ENCODE measurements at places on chromosomes 4 and X.

DNA sequence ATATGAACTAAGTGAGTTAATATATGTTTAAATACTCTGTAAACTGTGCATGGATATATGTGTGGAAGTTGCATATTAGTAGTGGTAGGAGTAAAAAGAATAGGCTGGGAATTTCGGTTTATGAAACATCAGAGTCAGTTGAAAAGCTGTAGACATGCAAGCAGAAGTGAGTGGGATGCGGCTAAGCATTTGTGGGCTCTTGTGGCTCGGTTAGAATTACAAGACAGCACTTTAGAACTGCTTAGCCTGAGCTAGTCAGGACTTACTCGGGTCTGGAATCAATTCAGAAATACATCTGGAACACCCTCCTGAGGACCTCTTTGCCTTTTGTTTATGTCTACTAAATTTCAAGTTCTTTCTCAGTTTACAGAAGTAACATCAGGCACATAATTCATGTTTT lies 93.6 kb downstream of the AFF2 start:
- no peak for DNase-seq

DNA sequence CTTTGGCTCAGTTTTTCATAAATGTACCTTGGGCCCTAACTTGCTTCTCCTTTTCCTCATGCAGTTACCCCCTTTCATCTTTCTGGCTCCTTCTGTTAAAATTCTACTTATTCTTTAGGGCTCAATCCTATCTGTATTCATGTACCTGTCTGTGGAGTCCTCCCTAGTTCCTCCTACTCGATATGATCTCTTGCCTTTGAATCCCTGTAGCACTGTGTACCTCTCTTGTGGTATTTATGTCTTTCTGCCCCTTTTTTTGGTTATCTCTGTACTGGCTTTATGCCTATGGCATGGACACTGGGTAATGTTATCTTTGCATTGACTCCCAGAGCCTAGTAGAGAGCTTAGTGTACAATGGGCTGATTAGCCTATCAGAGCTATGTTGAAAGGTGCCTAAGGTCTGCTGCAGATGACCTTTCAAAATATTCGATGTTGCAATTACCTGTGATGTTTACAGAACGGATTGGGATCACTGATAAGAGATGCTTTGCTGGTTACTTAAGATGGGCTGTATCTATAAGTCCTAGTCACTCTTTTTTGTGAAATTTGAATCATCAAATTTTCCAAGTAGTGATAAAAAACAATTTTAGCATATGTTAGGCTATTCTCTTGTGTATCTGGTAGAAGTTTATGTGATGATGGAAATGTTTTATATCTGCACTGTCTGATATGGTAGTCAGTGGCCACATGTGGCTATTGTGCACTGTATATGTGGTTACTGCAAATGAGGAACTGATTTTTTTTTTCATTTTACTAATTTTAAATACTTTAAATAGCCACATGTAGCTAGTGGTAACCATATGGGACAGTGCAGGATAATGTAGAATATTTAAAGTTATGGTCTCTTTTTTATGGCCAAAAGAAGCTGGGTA lies 33.5 kb downstream of the TMEM164 start:
- DNase-seq, result no peak

DNA sequence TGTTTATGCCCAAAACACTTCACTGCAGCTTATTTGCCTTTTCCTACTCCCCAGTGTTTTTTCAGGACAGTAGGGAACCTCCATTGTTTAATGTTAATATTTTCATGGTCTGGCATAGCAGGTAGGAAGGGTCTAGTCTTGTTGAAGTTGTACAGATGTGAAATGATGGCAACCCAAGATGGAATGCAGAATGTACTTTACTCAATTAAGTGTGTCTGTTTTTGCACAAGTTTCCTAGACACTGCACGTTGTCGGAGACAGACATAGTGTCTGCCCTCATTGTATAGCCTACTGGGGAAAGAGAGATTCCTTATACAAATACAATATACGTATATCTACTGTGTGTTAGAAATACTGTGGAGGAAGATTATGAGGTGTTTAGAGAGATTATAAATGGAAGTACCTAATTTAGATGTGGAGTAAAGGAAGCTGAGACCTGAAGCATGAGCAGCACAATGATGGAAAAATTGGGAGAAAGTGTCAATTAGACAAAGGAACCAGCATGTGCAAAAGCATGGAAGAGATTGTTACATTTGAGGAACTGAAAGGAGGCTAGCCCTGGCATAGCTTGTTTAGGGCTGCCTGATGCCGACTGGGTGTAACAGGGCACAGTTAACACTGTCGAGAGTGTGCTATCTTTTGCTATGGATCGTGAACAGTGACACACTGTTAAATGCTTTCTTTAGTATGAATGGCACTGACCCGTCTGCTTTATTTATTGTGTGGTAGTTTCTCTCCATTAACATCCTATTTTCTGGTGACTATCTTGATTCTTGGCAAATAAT lies 18.4 kb downstream of the CPEB2 start:
- no peak for DNase-seq

GRCh38 chrX:151825007-151825406 lies 87.7 kb upstream of the MAGEA4 start:
- DNase-seq, result no peak

DNA sequence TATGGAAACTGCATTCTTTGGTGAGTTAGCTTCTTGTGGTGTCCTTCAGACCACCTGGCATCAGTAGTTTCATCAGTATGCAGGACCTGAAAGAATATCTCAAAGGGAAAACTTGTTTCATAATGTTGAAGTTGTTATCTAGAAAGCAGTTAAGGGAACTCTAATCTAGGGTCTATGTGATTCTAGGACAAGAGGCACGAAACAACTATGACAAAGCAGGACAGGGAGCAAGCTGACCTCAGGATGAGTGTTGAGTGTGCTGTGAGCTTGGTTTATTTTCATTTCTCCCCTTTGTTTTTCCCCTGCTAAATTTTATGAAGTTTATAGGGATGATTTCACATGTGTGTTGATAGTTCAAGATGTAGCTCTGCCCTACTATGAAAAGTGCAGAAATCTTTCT lies 65.7 kb downstream of the MXRA5 start:
- DNase-seq, result no peak

GRCh38 chr4:9859810-9860209 lies 78.4 kb downstream of the DRD5 start:
- no peak for DNase-seq

DNA sequence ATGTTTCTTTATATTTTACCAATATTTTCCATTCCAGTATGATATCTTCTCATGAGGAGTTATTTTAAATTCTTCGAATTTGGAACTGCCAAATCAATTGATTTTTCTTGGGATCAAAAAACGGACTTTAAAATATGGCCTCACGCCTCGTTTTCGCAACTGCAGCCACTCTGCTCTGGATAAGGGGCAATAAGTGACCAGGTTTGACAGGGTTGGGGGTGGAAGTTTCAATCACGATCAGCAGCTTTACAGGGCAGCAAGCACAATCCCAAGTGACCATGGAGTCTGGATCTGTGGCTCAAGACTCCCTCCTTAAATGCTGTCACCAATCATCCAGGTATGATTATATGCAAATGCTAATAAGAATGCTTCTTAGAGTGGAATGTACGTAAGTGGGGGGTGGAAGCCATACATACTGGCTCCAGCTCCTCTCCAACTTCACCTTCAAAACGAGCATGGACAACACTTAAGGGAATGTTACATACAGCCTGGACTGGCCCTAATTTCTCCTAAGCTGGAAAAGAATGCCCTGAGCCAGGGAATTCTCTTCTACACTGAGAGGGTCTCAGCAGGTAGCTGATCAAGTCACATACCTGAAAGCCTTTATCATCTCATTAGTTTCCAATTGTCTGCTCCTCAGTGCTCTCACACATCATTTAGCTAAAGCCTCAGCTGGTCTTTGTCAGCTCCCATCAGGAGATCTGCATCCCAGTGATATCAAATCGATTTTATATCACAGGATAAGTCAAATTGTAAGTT lies 176.9 kb upstream of the DCAF8L1 start:
- no peak for DNase-seq

- no peak for DNase-seq
Observed at GRCh38 chr4:77074381-77074831, 1.4 kb downstream of the CCNI start.

DNA sequence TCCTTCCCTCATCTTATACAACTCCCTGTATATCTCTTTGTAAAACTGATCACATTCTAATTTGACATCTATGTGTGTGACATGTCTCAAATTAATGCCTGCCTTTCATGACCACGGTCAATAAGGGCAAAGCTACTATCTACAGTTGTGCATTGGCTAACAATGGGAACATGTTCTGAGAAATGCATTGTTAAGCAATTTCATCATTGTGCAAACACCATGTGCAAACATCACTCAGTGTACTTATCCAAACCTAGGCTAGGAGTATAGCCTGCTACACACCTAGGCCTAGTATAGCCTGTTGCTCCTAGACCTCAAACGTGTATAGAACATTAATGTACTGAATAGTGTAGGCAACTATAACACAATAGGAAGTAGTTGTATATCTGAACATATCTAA lies 95.0 kb downstream of the BANK1 start:
- DNase-seq, result no peak

DNA sequence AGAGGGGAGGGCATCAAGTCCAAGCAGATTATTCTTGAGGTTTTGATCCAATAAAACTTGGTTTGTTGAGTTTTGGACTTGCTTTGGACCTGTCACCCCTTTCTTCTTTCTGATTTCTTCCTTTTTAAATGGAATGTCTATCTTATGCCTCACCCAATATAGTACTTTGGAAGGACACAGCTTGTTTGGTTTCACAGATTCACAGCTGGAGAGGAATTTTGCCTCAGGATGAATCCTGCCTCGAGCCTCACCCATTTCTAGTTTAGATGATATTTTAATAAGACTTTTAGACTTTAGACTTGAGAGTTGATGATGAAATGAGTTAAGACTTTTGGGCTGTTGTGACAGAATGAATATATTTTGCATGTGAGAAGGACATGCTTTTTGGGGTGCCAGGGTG lies 136.9 kb upstream of the PDE5A start:
- no peak for DNase-seq

DNA sequence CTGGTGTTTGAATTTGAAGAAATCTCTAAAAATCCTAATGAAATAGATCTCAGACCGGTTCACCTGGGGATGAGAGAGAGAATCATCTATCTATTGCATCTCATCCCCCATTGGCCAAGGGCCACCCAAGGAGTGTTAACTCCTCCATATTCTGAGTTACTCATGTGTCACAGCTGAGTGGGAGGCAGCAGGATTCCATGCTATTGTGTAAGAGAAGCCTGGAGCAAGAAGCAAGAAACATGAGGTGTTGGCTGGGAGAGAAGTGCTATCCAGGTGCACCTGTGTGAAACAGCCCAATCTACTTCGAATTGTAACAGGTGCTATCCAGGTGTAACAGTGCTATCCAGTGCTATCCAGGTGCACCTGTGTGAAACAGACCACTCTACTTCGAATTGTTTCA lies 150.3 kb upstream of the MAOA start:
- DNase-seq, result no peak

DNA sequence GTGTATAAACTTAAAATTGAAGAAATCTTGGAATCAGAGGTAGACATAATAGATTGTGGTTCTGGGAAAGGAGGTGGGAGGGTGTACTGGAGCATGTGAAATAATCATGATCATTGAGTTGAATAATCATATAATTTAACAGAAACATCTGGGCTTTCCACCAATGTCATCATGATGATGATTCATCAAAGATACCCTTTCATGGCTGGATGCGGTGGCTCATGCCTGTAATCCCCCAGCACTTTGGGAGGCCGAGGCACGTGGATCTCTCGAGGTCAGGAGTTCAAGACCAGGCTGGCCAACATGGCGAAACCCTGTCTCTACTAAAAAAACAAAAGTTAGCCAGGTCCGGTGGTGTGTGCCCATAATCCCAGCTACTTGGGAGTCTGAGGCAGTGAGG lies 6.7 kb upstream of the RUFY3 start:
- DNase-seq, result peak; percentile 24

GRCh38 chr4:148854203-148854602 lies 412.0 kb upstream of the NR3C2 start:
- no peak for DNase-seq

GRCh38 chrX:87517571-87518141 lies at the start of gene KLHL4:
Gene KLHL4 (plus strand): TSS chrX:87517802. CDS start chrX:87517894, 92 bp downstream.
- DNase-seq, result peak; percentile 97

- peak; percentile 13 for DNase-seq
Observed at GRCh38 chr4:54568184-54568583, 89.6 kb upstream of the KIT start.

GRCh38 chrX:52923781-52924241 lies 26.7 kb downstream of the FAM156B start:
- DNase-seq, result peak; percentile 62

DNA sequence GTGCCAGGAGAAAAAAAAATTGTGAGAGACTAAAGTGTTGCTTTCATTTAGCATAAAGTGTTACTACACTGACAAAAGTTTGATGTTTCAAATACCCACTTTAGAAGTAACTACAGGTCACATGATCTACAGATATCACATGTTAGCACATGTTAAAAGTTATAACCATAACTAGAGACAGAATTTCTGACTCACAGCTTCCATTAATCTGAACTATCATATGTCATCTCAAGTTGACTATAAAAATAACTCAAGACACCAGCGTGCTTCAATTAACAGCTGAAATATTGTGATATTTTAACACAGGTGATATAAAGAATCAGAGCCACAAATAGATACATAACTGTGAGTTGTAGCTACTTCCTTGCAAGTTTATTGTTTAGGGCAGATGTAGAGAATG lies 591.5 kb upstream of the PITX2 start:
- DNase-seq, result no peak

GRCh38 chr4:81650606-81651242 lies 179.0 kb upstream of the RASGEF1B start:
- DNase-seq, result peak; percentile 14

DNA sequence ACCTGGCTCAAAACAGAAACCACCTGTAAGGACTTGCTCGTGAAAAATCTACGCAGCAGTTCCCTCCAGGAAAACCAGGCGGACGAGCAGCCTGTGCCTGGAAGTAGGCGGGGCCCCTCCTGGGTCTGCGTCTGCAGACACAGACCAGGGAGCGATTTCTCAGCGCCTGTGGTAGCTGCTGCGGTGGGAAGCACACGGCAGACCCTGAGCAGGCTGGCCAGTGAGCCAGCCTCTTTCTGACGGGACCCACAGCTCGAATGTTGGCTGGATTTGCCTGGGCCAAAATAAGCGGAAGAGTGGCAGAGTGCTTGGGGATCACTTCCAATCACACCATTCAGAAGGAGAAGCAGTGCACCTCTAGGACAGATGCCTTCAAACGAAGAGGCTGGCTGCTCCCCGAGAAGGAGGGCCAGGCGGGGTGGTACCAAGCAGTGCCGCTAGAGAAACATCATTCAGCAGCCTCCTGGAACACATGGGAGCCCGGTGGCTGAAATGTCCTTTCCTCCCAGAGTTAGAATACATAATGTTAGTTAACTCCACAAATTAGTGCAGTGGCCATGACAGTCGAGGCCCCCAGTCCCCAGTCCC lies 85.9 kb downstream of the GATB start:
- peak; percentile 56 for DNase-seq

DNA sequence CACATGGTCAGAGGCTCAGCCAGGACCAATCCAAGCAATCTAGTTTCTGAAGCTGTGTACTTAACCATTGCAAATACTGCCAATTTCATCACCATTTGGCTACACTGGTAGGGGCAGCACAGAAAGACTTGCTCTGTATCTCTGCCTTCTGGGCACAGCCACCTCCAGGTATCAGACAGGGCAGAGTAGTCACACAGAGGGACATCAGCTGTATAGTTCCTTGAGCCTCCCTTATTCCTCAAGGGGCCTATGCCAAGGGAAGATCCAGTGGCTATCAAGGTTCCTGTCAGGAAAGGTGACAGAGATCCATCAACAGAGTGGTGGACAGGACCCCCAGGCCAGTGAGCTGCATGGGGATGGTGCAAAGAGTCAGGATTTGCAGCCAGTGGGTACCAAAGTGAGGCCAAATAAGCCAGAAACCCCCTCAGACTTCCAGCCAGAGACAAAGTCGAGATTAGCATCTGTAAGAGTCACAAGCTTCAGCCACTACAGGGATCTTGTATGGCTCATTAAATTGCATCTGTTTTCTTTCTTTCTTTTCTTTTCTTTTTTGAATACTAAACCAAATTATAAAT lies 381.6 kb upstream of the CPEB2 start:
- no peak for DNase-seq
